Stimulated activated CD4-positive, alpha-beta T cell treated with anti-CD3 and anti-CD28 coated beads, Interleukin-1b, Interleukin-23, amount 100 ng/mL, for 1 hour (primary cell): ENCODE measurements at places on chromosomes 6 and 20.

DNA sequence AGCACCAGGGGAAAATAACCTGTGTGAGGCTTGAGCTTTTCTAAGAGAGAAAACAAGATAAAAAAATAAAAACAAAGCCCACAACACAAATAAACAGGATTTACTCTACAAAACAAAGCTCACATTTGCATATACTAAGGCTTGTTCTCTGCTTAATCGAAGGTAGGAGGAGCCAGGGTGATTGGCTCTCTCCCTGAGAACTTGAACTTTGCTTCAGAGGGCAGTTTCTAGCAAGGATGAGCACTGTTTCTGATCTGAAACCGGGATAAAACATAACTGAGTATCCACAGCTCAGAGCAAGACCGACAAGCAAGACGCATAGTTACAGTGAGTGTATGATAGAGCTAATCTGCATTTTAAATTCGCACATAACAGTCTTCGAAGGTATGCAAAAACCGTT, 200.6 kb downstream of the PRKN start:
- DNase-seq = no peak

GRCh38 chr20:40279390-40279789, 409.6 kb downstream of the MAFB start:
- DNase-seq = no peak

GRCh38 chr6:10451394-10451793, 36.5 kb upstream of the TFAP2A start:
- no peak for DNase-seq

DNA sequence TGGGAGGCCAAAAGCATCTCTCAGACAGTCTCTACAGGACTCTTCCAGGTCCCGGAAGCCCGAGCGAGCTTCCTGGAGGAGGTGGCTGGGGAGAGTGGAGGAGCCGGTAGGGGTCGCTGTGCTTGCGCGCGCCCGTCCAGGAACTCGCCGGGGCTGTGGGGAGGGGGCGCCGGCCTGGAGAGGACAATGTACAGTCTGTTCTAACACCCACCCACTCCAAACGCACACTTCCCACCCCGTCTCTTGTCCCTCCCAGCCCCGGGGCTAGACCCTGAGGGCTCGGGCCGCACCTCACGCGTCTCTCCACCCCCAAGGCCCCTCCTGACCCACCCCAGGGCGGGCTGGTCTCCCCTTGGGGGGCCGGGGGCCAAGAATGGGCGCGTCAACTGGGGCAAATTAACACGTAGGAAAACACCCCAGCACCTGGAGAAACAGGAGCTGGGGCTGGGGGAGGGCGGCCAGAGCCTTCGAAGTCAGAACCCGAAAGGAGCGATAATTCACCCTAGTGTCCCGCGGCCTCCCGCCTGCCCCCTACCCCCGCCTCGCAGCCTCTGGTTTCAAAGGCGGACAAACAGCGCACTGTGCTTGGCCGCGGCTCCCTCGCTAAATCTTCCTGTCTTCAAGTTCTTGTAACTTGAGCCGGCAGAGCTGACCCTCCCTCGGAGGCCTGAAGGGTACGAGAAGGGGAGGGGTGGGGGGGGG, 103.2 kb upstream of the FOXP4 start:
- no peak for DNase-seq

- peak; percentile 50 for DNase-seq
Measured at GRCh38 chr20:37384683-37385174, 38.8 kb downstream of the SRC start.

DNA sequence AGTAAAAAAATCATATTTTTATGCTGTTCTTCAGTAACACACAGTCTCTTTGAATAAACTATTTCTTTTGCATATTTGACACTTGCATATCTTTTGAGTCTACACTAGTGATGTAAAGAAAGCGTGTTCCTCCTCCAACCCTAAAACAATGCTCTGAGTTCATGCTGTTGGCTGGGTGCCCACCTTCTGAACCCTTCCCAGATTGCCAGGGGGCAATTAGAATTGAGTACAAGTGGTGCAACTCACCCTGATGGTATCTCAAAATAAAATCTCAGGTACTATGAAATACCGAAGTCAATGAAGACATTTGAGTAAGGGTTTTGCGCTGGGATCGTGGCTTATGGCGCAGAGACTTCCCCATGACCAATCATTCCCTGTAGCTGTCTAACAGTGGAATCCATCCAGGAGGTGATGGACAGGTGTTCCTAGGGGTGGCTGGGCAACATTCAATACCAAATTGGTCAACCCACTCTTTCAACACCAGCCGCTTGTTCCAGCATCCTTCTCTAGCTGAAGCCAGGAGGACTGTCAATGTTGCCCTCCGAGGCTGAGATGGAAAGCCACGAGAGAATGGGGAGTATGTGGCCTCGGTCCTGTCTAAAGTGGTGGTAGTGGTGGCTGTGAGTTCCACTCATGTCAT, 94.4 kb upstream of the ZNFX1 start:
- DNase-seq = no peak

GRCh38 chr20:45088247-45088646, 12.7 kb downstream of the KCNS1 start:
- DNase-seq = no peak

GRCh38 chr6:154210678-154211077, 145.9 kb downstream of the IPCEF1 start:
- DNase-seq = no peak

DNA sequence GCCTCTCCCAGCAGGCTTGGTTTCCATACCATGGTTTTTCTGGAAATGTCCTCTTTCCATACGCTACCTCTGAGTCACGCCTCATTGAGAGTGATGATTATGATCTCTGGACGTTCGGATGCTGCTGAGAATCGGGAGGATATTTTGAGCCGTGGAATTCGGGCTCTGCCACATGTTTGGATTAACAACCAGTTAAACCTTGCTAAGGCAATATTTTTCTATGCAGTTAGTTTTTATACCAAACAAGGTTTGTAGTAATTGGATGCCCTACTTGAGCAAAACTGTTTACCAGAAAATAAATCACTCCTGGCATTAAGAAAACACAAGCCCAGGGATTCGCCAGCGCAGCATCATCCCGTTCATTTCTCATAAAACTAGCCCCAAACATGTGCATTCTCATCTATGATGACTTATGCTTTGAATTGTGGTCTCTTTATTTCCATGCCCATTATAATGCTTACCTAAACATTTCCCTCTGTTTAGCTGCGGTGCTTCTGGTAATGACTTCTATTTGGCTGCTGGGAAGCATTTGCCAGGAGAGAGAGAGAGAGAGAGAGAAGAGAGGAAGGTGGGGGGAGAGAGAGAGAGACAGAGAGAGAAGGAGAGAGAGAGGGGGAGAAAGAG, 198.9 kb downstream of the CLIC5 start:
- DNase-seq = no peak

DNA sequence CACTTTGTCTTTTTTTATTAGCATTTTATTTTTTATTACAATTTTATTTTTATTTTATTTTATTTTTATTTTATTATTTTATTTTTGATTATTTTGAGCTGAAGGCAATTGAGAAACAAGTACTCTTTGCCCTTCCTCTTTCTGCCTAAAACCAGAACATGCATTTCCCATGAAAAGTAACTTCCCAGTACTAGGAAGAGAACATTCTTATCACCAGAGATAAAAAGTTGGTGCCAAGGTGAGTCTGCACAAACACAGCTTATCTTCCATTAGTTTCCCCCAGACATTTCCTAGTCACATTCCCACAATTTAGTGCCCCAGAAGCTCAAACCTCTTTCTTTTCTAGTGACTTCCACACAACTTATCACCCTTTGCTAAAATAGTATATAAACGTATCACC, 84.8 kb downstream of the CD24 start:
- DNase-seq = no peak

- no peak for DNase-seq
Measured at GRCh38 chr6:140940251-140940925, 1192.3 kb upstream of the GJE1 start.

GRCh38 chr6:26161322-26161721, 74.1 kb downstream of the HFE start:
- no peak for DNase-seq

DNA sequence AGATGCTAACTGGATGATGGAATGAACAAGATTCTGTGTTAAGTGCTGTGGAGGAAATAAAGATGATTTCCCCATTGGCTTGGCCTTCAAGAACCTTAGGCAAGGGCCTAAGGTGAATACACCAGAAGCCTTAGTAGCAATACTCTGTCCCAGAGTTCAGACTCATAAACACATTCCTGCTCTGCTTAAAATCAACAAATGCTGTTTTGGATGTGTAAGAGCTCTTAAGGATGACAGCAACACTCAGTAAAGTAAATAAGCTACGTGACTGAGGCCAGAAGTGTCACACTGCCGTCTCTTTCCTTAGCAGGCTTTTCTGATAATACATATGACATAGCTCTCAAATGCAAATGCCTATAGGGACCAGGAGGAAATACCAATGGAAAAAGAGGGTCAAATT, 90.6 kb downstream of the EYA2 start:
- DNase-seq = no peak
